Activated effector memory CD4-positive, alpha-beta T cell treated with Interleukin-2 at 50 U/mL for 16 hours (primary cell): ENCODE measurements at places on chromosomes 2 and 18.

- DNase-seq: no peak
Observed at GRCh38 chr2:201122276-201122675, 6.3 kb downstream of the CFLAR start.

GRCh38 chr2:108376774-108377173 lies 980 bp upstream of the SULT1C4 start:
- DNase-seq: no peak

DNA sequence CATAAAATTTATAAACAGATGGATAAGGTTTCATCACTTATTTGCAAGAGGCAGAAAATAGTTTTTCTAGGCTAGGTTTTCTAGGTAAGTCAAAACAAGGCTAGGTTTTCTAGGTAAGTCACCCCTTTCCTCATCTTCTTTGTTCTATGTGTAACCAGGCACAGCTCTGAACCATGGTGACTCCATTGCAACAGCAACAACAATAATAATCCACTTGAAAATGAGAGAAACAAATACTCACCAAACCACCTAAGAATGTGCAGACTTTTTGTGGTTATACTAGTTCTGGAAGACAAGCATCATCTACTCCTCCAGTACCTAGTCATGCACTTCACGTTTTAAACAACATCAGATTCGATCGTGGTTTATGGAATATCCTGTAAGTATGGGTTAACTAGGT lies 237.4 kb upstream of the ACVR2A start:
- DNase-seq: no peak

DNA sequence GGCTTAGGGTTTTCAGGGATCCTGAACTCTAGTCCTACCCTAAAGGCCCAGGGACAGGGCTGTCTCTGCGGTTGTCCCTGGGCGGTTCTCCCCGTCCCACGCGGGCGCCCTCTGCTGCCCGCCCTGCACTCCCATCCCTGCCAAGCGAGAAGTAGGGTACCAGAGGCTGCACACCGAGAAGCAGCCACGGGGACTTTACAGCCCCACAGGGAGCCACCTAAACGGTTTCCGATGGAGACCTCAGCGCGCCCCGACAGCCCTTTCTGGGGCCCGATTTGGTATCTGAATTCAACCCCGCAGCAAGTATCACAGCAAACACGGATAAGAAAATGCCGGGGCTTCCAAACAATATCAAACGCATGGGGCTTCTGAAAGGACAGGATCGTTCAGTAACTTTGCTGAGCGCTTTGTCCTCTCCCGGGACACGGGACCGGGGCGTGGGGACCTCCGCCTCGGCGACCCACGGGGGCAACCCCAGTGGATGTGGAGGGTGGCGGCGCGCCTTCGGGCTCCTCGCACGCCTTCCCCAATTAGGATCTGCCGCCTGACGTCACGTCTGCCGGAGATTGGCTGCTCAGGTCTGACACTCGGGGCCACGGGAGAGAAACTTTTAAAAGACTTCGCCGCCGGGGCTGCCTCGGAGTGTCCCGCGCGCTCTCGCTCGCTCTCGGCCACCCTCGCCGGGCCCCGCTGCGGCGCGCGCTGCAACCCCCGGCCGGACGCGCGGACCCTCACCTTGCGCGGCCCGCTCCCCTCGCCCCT lies at the start of gene LTBP1:
TSS of gene LTBP1 (plus strand) at position 640 of the 762 bp plus-strand sequence. CDS start 372 bp downstream, outside the sequence.
- DNase-seq: peak; percentile 27

- DNase-seq: no peak
Observed at GRCh38 chr2:44087714-44088092, 81.0 kb upstream of the PPM1B start.

- DNase-seq: no peak
Observed at GRCh38 chr2:56018267-56018666, 94.7 kb upstream of the EFEMP1 start.

GRCh38 chr18:74229005-74229404 lies 62.8 kb downstream of the CYB5A start:
- no peak for DNase-seq

DNA sequence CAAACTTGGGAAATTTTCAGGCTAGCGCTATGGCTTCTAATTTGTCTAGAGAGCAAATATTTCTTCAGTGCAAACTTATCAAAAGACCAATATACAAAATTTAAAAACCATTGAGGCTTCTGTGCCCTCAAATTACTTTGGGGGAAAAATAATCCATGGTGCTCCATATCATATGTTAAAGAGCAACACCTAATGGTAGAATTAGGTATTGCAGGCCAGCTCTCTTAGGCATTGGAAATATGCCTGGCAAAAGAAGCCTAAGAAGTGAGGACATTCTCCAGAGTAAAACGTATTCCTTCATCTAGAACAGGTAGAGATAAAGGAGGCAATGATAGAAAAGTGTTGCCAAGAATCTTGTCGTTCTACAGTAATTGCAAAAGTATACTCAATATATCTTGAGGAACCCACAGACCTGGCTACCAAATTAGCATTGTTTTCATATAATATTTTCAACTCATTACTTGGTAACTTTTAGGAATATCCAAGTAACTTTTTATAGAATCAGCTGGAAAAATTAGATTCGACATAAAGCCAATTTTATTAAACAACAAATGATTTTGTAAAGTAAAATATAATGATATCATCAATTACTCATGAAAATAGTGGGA lies 401.1 kb downstream of the BCL11A start:
- no peak for DNase-seq

GRCh38 chr2:241215421-241215820 lies 26.9 kb downstream of the ANO7 start:
- no peak for DNase-seq

DNA sequence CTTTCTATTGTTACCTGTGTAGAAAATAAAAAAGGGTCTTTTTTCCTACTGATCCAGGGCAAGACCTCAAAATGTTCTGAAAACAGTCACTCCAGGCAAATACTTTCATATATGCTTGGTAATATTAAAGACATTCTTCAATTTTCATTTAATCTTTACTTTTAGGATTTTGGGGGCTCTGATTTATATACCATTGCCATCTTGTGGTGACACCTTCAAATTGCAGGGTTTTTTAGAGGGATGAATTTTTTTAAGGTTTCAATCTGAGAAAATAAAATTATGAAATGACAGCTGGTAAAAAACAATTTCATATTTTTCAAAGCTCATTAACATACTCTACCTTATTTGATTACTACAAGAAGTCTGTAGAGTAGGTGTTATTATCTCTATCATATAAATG lies 26.8 kb downstream of the MAPK4 start:
- DNase-seq: no peak

GRCh38 chr2:218035463-218036100 lies 32.8 kb upstream of the TNS1 start:
- DNase-seq: no peak

DNA sequence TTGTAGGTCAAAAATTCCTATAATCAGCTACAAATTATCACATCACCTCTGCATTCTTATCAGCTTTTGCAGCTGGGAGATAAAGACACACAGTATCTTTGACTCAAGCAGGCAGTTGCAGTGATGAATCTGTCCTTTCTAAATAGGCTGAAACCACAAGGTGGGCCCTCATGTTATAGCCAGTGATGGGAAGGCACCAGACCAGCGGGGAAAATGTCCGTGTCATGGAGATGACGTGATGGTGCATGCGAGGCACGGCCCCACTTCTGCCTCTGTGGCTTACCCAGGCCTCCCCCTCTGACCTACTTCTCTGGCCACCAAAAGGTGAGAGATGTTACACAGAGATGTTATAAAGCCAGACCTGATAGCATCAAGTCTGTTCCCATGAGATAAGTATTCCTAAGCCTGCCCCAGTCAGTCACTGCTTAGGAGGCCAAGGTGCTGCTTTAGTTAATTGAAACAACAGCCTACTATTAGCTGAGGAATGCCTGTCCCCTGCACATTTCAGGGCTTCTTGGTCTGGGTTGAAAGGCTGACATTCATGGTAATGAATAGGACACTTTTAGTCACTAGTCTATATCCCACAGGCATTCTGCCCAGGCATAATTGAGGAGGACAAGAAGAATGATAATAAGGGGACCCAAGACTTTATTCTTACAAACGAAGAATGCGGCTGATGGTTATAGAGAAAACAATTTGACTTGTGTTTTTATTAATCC lies 327.9 kb downstream of the LPIN1 start:
- no peak for DNase-seq

- no peak for DNase-seq
Observed at GRCh38 chr2:102522890-102523289, 49.9 kb downstream of the SLC9A4 start.

- peak; percentile 63 for DNase-seq
Observed at GRCh38 chr2:234488913-234489451, 7.9 kb downstream of the ARL4C start.

DNA sequence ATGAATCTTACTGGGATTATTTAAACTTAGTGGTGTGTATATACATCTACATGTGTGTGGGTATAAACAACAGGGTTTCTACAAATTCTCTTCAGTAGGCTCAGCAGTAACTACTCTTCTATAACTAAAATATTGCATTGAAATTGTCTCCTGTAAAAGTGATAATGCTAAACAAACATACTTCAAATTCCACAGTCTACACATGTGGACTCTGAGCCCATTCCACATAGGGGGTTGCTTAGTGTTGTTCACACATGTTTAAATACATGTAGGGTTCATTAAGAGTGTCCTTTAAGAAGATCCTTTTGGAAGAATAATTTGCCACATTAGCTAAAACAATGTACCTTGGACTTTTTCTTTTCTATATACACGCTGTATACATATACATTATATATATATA lies 152.8 kb upstream of the VRK2 start:
- DNase-seq: no peak

DNA sequence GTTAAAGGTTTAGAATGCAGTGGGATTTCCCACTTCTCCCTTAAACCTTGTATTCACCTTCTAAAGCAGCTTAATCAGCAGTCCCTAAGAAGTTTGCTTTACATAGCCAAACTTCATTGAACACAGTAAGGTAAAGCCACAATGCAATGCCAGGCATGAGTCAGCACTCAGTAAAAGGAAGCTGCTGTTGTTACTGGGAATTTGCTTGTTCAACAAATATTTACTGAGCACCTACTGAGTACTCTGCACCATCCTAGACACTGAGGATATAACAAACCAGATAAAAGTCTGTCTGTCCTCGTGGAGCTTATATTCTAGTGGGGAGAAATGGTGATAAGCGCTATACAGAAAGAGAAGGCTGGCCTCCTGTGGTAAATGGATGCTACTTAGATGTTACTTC lies 162.7 kb downstream of the PKP4 start:
- DNase-seq: no peak

- no peak for DNase-seq
Observed at GRCh38 chr2:158667586-158667985, 127.5 kb upstream of the DAPL1 start.

- no peak for DNase-seq
Observed at GRCh38 chr2:75030218-75031009, 72.0 kb downstream of the POLE4 start.

GRCh38 chr2:119852214-119852613 lies 92.5 kb downstream of the PTPN4 start:
- DNase-seq: no peak

- DNase-seq: no peak
Observed at GRCh38 chr18:62280058-62280457, 45.1 kb upstream of the TNFRSF11A start.
